Cerebellar cortex (tissue), 1 donor: ENCODE measurements at places on chromosomes 1 and 21.

- DNase-seq, result no peak
These were observed 59.1 kb downstream of the GLUL start for GRCh38 chr1:182332261-182333060.

DNA sequence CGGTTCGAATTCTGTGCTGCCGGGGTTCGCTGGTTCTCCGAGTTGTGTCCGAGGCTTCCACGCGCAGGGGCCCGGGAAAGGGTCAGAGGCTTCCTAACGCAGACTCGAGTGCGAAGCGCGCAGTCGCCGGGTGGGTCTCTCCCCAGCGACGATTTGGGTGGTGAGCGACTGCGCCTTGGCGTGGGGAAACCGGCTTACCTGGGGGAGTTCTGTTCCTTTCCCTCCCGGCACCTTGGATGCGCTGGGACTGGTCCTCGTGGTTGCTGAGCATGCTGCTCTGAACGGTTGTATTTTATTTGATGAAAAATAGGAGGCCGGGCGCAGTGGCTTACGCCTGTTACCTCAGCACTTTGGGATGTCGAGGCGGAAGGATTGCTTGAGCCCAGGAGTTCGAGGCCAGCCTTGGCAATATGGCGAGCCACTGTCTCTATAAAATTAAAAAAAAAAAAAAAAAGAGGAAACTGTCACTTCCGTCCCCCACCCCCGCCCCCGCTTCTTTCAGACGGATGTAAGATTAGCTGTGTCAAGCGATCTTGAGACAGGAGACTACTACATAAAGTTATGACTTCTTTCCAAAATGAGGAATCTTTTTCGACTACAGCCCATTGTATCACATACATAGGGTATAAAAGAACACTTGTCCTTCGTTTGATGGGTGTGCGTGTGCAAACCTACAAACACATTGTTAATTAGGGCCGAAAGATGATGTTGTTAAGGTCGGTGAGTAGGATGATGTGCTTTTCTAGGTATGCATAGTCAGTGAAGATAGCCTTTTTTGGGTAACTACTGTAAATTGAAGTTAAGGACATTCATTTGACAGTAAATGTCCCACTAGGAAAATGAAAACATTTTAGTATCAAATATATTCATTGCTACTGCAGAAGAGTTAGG is at the start of gene CCDC18:
CCDC18 (plus strand) TSS at position 2 of the 891 bp plus-strand sequence. CDS start 2,638 bp downstream, outside the sequence.
- no peak for DNase-seq

- DNase-seq, result no peak
These were observed 143.0 kb downstream of the FMN2 start for GRCh38 chr1:240234485-240235210.

DNA sequence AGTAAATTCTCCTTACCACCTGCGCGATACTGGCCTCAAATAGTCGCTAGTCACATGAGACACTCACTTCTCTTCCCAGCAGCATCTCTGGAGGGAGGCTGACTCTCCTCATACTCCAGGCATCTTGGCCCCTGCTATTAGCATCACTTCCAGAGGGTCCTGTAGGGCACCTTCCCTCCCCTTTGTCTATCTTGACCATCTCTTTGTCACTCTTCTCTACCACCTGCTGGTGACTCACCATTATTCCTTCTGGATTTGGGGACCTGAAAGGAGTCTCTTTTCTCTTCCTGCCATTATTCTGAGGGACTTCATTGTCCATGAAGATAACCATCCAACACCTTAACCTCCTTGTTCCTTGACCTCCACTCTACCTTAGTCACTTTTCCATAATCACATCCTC is 31.7 kb upstream of the GPR37L1 start:
- DNase-seq, result no peak

- DNase-seq, result no peak
These were observed 23.2 kb upstream of the RCC2 start for GRCh38 chr1:17462669-17463068.

GRCh38 chr1:209624558-209625549 is 27.4 kb downstream of the LAMB3 start:
- no peak for DNase-seq

- DNase-seq, result no peak
These were observed 253.3 kb downstream of the DUSP10 start for GRCh38 chr1:221488550-221488949.

GRCh38 chr1:169928438-169929209 is 34.9 kb upstream of the SCYL3 start:
- peak; percentile 53 for DNase-seq

DNA sequence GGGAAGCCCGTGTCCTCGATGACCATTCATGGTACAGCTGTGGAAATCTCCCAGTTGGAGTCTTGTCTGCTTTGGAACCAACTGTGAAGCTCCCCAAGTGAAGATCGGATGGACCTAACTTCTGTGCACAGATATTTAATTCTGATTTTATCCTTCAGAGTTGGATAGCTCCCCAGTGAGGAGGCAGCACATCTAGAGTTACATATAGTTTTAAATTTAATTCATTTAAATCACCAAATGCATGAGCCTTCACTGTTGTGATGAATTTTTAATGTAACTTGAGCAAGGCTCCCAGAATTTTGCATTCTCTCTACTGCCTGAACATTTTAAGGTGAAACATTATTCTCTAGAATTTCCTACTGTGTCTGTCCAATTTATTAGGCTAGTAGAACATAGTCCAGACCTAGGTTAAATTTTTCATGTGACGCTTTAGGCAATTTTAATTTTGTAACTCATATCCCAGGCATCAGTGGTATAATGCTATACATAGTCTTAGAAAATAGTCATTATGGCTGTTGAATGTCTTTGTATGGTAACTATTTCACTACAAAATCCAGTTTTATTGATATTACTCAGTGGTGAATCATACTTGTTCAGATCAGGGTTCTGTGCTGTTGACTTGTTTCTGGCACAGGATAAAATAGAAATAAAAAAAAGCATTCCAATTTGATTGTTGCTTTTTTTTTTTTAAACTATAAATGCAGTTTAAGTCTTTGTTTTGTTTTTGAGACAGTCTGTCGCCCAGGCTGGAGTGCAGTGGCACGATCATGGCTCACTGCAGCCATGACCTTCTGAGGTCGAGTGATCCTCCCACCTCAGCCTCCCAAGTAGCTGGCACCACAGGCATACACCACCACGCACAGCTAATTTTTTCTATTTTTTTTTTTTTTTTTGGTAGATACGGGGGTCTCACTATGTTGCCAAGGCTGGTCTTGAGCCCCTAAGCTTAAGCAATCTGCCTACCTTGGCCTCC is 66.9 kb downstream of the PRDM2 start:
- no peak for DNase-seq

- peak; percentile 42 for DNase-seq
These were observed 8.4 kb downstream of the TRAPPC10 start for GRCh38 chr21:44020551-44020950.

DNA sequence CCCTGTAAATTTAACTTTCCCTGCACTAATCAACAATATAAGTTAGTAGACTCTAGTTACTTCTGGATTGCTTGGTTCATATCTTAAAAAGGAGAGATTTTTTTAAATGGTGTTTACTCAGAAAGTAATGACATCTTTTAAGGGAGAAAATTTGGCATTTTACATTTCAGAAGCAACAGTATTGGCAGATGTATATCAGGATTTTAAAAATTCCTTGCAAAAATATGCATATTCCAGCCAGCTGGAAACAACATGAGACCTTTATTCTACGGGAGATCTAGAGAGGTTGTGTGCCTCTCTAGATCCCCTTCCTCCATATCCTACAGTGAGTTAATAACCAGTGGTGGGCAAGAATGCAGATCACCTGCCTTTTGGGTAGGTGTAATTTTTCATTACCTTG is 848.2 kb downstream of the USP25 start:
- no peak for DNase-seq

DNA sequence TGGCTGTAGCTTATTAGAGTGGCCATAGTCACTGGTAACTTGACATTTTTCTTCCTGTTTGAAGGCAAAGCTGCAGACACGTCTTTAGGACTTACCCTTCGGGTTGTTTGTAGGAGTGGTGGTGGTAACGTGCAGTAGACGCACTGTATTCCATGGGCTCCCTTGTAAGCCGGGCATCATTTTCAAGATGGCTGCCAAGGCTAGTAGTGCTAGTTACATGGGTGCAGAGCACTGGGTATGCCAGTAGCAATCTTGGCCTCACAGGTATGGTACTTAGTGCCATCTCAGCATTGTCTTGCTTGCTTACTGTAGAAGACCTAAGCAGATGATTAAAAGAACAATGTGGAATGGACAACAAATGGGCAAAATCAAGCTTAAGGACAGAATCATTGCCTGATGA is 1.9 kb downstream of the YBX1 start:
- peak; percentile 21 for DNase-seq
